RWPE1 (cell line): ENCODE measurements at places on chromosomes 1 and 21.

- no peak for DNase-seq
Measured at GRCh38 chr1:224375059-224375458, 18.4 kb downstream of the CNIH4 start.

DNA sequence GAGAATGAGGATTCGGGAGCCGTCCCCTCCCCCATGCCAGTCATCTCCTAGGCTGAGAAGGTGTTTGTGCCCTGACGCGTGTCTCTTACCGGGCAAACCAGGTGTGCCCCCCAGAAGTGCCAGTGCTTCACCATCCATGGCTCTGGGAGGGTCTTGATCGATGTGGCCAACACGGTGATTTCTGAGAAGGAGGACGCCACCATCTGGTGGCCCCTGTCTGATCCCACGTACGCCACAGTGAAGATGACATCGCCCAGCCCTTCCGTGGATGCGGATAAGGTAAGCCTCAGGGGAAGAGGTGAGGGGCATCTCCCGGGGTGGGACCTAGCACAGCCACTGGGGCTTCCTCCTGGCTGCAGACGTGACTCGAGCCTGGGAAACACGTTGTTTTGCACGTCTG is 959 bp downstream of the PADI6 start:
- DNase-seq, result no peak

GRCh38 chr1:222788402-222789156 is 26.3 kb upstream of the DISP1 start:
- no peak for DNase-seq

GRCh38 chr1:119626011-119626545 is 22.0 kb downstream of the ZNF697 start:
- DNase-seq, result no peak

DNA sequence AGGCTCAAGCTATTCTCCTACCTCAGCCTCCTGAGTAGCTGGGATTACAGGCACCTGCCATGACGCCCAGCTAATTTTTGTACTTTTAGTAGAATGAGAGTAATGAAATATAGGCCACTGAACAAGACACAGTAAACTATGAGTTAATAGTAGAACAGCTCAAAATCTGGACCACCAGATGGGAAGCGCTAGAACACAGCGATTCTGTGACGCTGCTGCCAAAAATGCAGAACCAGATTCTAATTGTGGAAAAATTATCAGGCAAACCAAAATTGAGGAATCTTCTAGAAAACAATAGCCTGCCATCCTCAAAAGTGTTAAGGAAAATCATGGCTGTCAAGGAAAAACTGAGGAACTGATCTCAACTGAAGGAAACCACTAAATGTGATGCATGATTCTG is 111.4 kb upstream of the TIAM1 start:
- no peak for DNase-seq

DNA sequence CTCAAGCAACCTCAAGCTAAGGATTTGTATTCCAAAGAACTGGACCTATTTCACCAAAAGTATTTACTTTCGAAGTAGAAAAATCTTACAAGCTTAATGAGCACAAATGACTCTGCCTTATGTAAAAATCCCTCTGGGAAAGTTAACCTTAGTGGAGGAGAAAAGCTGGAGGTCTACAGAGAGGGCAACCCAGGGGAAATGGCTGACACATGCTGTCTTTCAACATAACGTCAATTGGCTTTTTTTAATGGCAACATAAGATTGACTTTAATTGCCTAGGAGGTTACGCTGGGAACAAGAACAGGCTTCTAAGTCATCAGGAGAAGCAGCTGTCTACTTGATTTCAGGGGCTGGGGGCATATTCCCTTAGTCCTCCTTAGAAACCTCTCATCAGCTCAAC is 52.3 kb downstream of the UTP25 start:
- DNase-seq, result no peak

DNA sequence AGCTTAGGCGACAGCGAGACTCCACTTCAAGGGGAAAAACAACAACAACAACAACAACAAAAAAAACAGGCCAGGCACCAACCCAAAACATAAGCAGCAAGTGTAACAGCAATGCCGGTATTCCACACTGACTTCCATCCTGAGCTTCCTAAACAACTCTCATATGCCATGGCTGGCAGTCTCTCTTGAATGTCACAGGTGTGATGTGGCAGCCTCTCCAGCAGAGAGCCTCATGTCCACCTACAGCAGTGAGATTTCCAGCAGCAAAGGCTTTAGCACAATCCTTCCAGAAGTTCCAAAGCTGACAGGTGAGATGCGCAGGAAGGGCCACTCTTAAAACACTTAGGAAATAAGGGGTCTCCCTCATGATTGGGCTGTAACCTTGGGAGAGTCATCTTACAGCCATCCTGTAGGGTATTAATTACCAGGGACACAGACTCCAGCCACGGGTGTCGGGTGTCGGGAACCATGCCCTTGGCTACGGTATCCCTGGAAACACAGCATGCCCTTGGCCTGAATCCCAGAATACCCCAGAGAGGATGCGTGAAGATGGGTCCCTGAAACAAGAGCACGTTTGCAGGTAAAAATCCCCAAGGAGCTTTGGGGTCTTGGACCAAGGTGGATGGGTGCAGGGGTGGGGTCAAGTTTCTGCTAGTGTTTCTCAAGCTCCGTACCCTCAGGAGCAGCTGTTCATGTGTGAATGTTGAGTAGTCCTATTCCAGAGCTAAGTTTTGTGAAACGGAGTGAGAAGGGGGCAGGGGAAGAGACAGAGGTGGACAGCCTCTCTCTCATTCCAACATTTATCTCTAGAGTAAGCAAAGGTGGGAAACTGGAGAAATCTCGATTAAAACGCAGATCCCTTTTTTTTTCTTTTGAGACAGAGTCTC is 31.4 kb downstream of the CLSTN1 start:
- DNase-seq, result no peak

GRCh38 chr1:107662971-107663370 is 302.0 kb downstream of the VAV3 start:
- DNase-seq, result no peak

GRCh38 chr1:33433509-33434362 is 2.8 kb upstream of the PHC2 start:
- peak; percentile 96 for DNase-seq

DNA sequence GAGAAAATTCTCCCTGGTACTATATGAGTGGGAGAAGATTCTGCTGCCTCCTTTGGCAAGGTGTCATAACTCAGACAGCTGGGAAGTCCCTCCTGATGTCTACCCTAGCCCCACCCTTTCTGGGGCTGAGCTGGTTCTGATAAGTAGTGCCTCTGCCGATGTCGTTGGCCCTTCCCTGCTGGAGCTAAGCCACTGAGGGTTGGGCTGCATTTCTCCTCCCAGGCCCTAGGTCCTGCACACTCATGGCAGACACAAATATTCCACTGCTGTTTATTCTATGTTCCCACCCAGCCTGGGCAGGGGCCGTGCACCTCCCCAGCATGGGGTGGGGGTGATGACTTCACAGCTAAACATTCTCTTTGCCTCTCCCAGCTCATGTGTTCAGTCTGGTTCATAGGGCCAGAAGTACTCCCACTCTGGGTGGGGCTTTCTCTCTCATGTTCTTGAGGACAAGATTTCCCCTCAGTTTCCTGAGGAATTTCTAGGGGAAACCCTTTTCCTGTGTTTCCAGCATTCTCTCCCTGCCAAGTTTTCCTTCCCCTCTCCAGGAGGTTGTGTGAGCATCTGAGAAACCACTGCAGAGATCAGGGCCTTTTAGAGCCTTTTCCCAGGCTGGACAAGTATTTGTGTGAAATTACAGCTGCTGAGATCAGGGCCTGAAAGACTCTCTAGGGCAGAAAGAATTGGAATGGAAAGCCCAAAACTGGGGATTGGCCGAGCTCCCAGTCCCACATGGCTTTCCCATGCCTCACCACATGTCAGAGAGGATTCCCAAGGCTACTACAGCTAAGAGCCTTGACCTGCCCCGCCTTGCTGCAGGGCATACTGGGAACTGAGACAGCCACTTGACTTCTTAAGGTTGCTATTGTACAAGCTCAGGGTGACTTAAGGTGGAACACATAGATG is 66.2 kb downstream of the ATP2B4 start:
- DNase-seq, result peak; percentile 95

DNA sequence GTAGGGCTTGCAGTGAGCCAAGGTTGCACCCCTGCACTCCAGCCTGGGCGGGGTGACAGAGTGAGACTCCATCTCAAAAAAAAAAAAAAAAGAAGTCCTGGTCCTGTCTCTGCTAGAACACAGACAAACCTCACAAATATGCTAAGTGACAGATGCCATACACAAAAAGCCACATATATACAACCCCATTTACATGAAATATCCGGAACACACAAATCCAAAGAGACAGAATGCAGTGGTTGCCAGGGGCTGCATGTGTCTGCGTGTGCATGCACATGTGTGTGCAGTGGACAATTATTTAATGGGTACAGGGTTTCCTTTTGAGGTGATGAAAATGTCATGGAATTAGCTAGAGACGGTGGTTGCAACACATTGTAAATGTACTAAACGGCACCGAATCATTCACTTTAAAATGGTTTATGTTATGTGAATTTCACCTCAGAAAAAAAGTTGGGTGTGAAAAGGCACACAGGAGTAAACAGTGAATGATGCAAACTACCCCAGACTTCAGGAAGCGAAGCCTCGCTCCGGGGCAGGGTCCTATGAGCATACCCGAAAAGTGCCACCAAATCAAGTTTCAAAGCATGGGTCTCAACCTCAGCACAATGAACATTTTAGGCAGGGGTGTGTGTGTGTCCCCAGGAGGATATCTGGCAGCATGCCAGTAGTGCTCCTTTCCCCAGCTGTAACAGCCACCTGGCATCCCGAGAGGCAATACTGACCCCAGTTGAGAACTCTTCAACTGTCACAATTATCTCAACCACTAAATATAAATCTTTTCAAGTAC is 48.3 kb downstream of the GNB1 start:
- DNase-seq, result no peak

- no peak for DNase-seq
Measured at GRCh38 chr1:202279806-202280205, 61.9 kb downstream of the UBE2T start.

- DNase-seq, result no peak
Measured at GRCh38 chr1:177311111-177311510, 140.4 kb downstream of the BRINP2 start.

- no peak for DNase-seq
Measured at GRCh38 chr1:39344394-39345154, 140.1 kb downstream of the MACF1 start.
